Breast epithelium (tissue), 4 donors: ENCODE measurements at places on chromosomes 5 and 9.

DNA sequence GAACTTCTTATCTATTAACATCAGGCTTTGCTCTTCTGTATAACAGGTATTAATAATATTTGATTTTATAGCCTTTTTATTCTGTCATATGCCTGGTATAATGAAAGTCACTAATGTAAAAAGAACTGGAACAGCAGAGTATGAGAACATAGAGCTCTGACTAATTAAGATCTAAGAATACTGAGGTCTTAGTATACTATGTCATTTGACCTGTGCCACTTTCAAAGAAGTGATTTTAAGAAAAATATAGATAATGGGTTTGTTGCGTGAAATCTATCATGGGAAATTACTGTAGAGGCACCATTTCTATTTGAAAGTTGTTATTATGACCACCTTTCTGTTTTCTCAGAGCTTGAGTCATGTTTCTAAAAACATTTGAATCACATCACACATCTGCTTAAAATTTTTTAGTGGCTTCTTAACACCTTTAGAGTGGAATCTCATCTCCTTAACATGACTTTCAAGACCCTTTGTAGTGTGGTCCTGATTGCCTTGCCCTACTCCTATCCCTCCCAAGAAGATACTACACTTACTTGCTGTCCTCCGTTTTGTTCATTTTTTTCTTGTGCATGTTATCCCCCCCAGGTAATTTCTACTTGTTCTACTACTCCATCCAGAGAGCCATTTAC, 14.3 kb downstream of the WDR36 start:
- no peak for DNase-seq

GRCh38 chr9:126480813-126481212, 132.9 kb upstream of the LMX1B start:
- DNase-seq = no peak

DNA sequence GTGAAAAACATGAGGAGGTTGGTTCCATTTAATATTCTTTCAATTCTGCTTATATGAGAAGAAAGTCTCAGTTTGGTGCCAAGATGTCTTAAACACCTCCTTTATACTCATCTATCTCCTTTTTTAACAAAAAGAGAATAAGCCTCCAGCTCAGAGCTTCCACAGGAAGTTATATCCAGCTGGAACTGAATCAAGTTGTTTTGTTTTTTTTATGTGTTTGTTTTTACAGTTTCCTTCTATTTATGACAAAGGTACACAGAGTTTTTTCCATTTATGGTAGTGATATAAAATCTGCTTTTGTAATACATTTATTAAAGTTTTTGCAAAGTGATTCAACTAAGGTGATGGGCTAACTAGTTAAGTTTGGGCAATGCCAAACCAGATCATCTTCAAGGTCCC, 10.4 kb downstream of the SPARC start:
- no peak for DNase-seq

DNA sequence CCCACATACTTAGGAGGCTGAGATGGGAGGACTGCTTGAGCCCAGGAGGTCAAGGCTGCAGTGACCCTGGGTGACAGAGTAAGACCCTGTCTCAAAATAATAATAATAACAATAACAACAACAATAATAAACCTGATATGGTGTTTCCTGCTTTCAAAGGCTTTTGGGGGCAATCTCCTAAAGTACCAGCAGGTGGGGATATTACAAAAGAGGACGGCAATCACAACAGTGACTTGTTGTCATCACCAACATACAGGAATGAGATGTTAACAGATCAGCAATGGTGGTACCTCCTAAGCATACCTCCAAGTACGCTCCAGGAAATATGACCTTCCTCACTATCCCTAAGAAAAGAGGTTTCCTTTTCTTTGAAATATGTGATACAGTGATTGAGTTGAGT, 91.1 kb upstream of the RNF180 start:
- DNase-seq = no peak

DNA sequence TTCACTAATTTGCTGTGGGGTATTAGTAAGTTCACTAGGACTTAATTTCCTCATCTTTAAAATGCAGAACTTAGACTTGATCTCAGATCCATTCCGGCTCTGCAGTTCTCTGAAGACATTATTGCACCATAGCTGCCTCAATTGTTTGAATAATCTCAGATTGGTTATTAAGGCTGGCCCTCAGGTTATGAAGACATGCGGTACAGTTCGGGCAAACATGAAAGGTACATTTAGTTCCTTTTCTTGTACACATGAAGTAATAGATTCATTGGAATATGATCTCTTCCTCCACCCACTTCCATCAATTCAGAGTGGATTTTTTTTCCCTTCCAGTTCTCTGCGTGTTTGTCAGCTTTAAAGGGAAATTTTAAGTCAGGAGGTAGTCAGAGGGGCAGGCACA, 28.0 kb downstream of the ATP6V0E1 start:
- DNase-seq = no peak

GRCh38 chr9:92728831-92729734, 35.5 kb downstream of the BICD2 start:
- DNase-seq = no peak
